ENCODE measurements at places on chromosomes 13 and 19.

DNA sequence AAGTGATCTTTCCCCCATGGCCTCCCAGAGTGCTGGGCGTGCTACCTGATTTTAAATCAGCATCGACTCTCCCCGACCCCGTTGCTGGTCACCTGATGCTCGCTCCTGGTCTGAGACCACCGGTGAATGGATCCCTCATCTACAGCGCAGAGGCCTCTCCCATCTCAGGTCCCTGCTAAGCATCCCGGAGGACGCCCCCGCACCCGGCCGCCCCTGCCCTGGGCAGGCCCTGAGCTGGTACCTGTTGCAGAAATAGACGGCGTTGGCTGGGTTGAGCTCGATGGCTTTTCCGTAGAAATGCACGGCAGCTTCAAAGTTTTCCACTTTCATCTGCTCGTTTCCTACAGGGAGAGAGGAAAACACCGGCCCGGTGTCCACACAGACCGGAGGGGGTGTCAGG is 18.1 kb downstream of the SGTA start:
- DNase-seq = no peak

GRCh38 chr13:109684824-109685202 is 101.6 kb downstream of the IRS2 start:
- DNase-seq = peak; percentile 57

DNA sequence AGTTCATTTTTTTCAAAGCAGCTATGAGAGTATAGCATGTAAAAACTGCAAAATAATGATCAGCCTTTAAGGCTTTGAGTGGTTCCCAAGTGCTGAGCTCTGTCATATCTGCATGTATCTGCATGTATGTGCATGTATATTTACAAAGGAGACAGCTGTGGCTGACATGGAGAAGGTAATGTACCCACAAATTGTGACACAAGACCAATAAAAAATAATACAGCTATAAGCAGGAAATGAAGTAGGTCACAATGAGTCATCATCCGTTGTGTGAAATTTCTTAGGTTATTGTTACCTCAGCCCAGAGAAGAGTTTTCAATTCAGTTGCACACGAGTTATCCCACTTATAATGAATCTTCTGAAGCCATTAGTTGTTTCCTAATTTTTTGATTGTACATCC is 60.9 kb upstream of the MED4 start:
- no peak for DNase-seq

DNA sequence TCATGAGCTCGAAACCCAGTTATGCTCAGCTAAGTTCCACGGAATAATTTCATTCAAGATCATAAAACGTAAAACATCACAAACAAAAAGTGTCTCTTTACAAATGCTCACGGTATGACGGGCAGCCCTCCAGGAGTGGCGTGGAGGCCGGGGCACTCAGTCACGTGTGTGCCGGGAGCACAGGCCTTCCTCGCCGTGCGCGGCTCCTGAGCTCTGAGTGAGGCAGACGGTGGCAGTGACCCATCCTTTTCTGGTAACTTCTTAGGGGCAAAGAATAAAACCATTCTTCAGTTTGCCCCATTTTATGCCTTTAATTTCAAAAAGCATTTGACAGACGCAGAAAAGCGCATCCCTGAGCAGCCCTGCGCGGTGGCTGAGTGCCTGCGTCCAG is 72.8 kb downstream of the ATP11A start:
- DNase-seq = no peak

DNA sequence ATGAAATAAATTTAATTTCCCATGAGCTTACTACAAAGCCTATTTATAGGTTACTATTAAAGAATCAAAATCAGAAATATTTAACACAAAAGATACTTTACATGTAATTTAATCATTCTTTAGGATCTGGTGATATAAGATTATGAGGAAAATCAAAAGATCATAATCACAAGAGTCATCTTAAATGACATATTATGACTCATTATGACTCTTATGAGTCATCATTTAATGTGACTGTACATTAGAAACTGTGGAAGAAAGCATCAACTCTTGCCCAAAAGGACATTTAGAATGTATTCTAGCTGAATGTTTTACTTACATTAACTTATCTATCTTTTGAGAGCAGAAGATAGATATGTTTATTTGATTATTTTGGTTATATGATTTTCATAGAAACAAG is 458.6 kb downstream of the DCT start:
- no peak for DNase-seq

DNA sequence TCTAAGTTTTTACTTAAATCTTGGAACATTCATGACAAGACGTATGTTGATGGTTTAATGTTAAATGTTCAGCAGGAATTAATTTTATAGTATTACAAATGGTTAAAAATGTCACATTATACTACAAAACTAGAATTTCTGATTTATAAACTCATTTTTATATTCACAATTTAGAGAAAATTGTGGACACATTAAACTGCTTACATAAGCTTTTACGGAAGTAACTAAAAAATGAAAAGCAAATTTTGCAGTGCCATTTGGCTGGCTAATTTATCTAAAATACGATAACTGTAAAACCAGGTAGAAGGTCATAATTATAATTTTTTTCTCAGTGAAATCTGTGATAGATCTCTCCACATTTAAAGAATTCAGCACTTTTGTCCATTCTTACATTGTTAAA is 190.2 kb upstream of the GPC6 start:
- DNase-seq = no peak

- peak; percentile 63 for DNase-seq
Measured at GRCh38 chr19:50414864-50415660, 3.7 kb upstream of the SPIB start.

GRCh38 chr13:74184283-74184682 is 50.1 kb upstream of the KLF12 start:
- DNase-seq = no peak

DNA sequence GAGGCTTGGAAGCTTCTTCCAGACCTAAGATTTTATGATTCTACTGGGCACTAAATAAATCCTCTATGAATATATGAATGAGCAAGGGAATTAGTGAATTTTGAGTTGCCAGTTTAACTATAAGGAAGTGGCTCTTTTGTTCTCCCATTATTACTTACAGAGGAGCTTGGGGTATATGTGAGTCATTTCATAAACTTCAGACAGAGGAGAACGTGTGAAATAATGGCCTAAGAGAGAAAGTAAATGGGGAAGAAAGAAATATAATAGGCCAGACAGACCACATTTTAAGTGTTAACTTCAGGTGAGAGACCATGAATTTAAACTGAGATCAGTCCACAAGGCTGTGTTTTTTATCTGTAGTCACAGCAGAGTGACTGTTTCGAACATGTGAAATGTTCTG is 570.9 kb downstream of the GPC6 start:
- DNase-seq = no peak

All from muscle of arm (tissue), 14 donors.